ENCODE measurements at places on chromosomes 6 and 20. TPM values are rescaled to one million over a fixed set of nuclear protein-coding genes. Genes with fewer than 3 reads are reported as not detected.

DNA sequence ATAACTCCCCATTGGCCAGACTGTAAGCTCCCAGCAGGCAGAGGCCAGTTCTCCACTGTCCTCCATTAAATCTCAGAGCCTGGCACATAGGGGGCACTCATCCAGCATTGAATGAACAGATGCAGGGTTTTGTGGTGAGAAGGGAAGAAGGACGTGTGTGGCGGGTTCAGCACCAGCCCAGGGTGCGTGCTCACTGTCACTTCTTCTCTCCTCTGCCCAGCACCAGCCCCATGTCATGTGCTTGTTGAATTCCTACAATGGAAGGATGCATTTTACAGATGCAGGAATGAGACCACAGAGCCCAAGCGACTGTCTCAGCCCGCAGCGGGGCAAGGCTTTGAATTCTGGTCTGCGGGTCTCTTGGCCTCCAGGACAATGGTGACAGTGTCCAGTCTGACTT is 149.9 kb downstream of the CEBPB start:
- no peak for DNase-seq

DNA sequence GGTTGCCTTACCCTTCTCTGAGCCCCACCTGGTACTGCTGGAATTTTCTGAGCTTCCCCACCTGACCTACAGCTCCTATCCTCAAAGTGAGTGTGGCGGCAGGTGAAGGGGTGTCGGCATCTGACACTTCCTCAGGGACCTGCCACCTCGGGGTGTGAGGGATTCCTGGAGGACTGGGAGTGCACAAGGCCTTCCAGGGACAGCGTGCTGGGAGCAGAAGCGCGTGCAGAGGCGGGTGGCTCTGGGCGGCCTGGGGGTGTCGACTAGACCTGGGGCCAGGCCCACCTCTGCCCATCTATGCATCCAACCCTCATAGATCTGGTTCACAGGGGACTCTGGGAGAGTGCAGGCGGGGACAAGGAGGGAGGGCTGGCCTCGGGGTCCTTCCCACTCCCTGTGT is 7.8 kb downstream of the DLGAP4 start:
- no peak for DNase-seq

- DNase-seq = no peak
Observed at GRCh38 chr6:107629548-107630129, 139.7 kb downstream of the SOBP start.

DNA sequence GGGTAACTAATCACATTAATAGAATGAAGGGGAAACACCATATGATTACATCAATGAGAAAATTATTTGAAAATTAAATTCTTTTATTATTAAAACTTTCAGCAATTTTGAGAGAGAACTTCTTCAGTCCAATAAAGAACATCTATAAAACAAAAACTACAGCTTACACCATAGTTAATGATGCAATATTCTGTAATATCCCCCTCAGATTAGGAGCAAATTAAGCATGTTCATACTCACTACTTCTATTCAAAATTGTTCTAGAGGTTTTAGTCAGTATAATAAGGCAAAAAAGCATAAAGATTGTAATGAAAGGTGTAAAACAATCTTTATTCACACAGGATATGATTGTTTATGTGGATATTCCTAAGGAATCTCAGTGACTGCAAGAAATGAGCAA is 465.4 kb downstream of the CD109 start:
- no peak for DNase-seq

- no peak for DNase-seq
Observed at GRCh38 chr6:8065519-8065911, 1.3 kb upstream of the BLOC1S5 start.

GRCh38 chr20:23013429-23013828 is 21.7 kb upstream of the SSTR4 start:
- DNase-seq = no peak

DNA sequence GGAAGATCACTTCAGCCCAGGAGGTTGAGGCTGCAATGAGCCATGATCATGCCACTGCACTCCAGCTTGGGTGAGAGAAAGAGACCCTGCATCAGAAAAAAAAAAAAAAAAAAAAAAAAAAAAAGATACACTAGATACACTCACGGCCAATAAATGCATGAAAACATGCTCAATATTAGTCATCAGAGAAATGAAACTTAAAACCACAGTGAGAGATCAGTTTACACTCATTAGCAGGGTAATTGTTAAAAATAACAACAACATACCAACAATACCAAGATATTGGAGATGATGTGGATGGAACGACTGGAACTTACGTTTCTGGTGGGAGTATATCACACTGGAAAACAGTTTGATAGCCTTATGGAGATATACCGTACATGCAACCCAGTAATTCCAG is 29.9 kb downstream of the HS3ST5 start:
- no peak for DNase-seq

DNA sequence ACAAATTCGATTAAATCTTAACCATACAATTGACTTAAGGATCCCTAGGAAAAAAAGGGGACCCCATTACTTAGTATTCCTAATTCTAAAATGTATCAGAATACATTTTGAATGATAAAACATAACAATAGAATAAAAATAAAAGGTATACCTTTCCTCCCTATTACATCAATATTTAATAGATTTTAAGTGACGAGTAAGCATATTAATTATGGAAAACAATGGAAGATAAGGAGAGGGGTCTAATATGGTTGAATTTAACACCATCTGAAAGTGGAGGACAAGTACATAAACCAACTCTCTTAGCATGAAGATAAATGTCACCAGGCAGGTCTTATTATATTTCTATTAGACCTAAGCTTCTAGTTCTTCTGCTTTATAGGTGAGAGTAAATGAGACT is 232.1 kb downstream of the HAO1 start:
- no peak for DNase-seq

- no peak for DNase-seq
Observed at GRCh38 chr6:36642913-36643817, 35.3 kb upstream of the CDKN1A start.

DNA sequence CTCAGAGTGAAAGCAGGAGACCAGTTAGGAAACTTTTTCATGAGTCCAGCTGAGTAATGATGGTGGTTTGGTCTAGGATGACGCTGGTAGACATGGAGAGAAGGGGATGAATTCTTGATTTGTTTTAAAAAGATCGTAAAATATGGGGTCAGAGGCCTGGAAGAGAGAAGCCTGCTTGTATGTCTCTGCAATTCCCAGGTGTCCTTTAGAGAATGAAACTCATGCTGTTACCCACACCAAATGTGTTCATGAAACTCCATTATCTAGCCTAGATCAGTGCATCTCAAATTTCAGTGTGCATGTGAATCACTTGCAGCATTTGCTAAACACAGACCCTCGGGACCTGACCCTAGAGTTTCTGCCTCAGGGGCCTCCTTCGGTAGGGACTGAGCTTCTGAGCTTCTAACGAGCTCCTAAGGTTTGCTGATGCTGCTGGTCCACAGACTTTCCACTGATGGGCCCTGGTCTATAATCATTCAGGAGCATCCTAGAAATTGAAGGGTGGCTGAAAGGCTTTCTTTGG is 302.0 kb upstream of the PLCB4 start:
- no peak for DNase-seq

DNA sequence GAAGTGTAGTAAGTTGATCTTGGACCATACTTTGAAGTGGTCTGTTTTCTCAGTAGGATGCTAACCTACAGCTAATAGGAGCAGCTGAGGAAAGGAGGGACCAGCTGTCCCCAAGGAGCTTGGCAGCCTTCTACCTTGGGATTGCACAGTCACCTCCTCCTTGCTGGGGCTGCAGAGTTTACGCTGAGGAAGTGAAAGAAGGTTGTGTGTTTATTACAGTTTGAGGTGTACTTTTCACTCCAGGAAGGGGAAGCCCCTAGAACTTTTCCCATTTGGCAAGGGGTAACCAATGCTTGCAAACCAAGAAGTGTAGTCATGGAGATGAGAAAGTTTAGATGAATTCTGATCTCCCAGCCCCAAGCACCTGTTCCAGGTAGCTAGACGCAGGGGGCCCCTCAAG is 58.8 kb downstream of the BMP6 start:
- no peak for DNase-seq

DNA sequence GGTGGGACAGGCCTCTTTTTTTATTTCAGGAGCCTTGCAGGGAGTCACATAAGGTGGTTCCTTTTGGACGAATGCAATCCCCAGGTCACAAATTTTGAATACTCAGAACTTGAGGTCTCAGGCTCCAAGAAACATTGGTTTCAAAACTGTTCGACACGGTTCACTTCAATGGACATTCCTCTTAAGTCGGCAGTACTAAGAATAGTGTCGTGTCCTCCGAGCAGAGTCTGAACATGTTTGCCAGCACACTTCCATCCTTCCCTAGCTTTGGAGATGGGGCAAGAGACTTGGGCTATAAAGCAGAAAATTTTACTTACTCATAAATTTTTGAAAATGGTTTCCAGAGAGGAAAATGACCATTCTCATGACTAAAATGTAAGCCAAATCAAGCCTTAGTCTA is 265.4 kb downstream of the THBS2 start:
- no peak for DNase-seq

DNA sequence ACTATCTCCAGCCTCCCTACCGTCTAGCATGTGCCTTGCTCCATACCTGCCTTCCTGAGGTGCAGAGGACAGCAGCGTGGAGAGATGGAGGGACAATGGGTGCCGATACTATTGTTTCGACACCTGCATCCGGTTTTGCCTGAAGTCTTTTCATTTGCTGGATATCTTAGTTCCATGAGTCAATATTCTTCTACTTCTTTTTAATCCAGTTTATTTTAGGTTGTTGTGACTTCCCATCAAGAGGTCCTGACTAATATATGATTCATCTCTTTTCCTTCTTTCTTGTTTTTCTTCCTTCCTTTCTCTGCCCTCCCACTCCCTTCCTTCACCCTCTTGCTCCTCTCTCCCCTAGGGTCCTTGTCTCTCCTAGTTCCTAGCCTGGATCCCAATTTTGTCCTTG is 91.4 kb downstream of the CDH26 start:
- DNase-seq = no peak

GRCh38 chr6:133634474-133634873 is 254.4 kb upstream of the TCF21 start:
- DNase-seq = no peak

DNA sequence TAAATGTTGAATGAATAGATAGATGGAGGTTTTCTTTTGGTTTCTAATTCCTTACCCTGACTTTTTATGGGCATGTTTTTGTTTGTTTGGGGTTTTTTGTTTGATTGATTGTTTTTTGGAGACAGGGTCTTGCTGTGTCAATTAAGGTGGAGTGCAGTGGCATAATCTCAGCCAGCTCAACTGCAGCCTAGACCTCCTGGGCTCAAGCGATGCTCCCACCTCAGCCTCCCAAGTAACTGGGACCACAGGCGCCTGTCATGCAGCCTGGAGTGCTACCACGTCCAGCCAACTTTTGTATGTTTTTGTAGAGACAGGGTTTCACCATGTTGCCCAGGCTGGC is 1.5 kb upstream of the NUDT3 start:
- no peak for DNase-seq

- DNase-seq = no peak
Observed at GRCh38 chr20:59814840-59815340, 118.5 kb downstream of the SYCP2 start.

DNA sequence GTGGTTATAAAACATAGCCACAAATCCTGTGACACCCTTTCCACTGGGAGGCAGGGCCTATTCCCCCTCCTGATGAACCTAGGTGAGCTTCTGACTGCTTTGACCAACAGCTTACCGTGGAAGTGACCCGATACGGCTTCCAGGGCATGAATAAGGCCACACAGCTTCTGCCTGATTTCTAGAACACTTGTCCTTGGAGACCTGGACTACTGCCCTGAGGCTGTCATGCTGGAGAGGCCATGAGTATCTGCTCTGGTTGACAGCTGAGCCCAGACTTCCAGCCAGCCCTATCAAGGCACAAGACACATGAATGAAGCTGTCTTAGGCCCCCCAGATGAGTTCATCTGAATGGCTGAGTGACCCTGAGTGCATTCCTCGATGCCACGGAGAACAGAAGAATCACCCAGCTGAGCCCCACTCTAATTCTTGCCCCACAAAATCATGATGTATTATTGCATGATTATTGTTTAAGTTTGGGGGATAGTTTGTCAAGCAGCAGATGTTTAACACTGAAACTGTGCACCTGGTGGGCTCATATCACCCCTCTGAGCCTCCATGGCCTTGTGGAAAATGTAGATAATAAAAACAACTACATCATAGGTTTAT is 16.6 kb downstream of the TP53RK start:
- no peak for DNase-seq

DNA sequence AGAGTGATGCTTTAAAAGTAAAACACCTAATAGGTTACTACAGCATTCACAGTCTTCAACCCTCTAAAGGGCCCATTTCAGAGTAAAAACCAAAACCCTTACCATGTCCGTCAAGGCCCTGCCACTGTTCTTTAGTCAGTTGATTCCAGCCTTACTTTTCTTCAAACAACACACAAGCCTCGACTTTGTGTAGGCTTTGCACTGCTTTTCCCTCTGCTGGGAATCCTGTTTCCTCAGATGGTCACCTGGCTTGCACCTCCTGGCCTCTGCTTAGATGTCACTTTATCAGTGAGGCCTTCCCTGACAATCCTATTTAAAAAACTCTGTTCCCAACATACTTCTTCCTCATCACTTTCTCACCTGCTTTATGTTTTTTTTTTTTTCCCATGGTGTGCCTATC is 77.1 kb upstream of the FLRT3 start:
- no peak for DNase-seq

DNA sequence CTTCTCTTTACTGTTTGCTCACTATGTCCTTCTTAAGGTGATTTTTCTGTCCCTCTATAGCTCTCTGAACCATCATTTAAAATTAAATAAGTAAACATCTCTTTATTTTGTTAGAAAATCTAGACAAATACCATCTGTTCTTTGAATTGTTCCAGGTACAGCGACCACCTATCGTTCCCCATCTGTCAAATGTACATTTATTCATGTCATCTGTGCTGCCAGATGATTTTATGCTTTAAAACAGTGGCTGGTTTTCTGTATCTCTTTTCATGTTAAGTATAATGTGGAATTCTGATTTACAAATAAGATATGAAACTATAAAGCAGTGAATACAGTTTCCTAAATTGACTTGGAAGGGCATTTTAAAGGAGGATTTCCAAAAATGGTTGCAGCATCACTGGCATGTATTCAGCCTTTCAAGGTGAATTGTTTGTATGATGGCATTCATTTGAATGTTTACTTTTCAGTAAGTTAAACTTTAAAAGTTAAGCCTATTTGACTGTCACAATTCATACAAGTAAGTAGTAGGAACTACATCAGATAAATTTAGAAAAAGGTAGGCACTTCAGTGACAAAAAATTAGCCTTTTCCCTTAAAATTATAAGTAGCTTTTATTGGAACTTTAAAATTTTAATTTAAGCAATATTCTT is 92.6 kb upstream of the CLVS2 start:
- no peak for DNase-seq

GRCh38 chr6:105566503-105566902 is 163.6 kb upstream of the PREP start:
- no peak for DNase-seq

ABRACL gene
- polyA plus RNA-seq = 51.0 TPM

GABRR1 gene
- 2.8 TPM for polyA plus RNA-seq

COL9A3 gene
- polyA plus RNA-seq = 14.1 TPM

KCNQ2 gene
- 6.1 TPM for polyA plus RNA-seq

C20orf141 gene
- polyA plus RNA-seq = not detected

EFCAB8 gene
- not detected for polyA plus RNA-seq

PDE7B gene
- 9.2 TPM for polyA plus RNA-seq

OPRL1 gene
- 0.67 TPM for polyA plus RNA-seq

CLPSL2 gene
- not detected for polyA plus RNA-seq

SLC35F1 gene
- polyA plus RNA-seq = 3.3 TPM

RARS2 gene
- 54.4 TPM for polyA plus RNA-seq

FAM209A gene
- 0.30 TPM for polyA plus RNA-seq

MYH7B gene
- polyA plus RNA-seq = 0.90 TPM

FAM83B gene
- 9.2 TPM for polyA plus RNA-seq

IP6K3 gene
- polyA plus RNA-seq = 0.83 TPM

AGER gene
- 10.8 TPM for polyA plus RNA-seq

LY86 gene
- 2.2 TPM for polyA plus RNA-seq

TFEB gene
- 8.4 TPM for polyA plus RNA-seq

RBL1 gene
- polyA plus RNA-seq = 10.3 TPM

FHL5 gene
- 0.28 TPM for polyA plus RNA-seq

All from right renal cortex interstitium (tissue), 3 donors.